Right lobe of liver (tissue), 6 donors: ENCODE measurements at places on chromosomes 16 and 17.
A peak's percentile ranks its signal among the peaks of the same experiment; 100 is the strongest.

DNA sequence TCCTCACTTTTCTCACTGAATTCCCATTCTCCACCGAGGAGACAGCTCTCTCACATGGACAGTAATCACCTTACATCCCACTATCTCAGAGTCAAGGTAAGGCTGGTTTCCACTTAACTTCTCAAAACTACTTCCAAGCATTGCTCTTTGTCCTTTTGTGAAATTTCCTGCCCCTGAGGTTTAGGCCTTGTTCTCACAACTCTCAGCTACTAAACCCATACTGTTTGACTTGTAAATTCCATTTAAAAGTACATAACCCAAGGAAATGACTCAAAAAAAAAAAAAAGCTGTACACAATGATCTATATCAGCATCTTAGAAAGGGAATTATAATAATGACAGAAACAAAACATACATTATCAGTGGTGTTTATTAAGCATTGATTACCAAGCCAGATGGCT lies 8.8 kb downstream of the CDC27 start:
- no peak overlapping the region for H3K4me3 ChIP-seq
- H3K27ac ChIP-seq = no peak overlapping the region
- H3K36me3 ChIP-seq = peaks cover 24% of the 10 kb centered on the region
- H3K27me3 ChIP-seq = no peaks in the 10 kb centered on the region

DNA sequence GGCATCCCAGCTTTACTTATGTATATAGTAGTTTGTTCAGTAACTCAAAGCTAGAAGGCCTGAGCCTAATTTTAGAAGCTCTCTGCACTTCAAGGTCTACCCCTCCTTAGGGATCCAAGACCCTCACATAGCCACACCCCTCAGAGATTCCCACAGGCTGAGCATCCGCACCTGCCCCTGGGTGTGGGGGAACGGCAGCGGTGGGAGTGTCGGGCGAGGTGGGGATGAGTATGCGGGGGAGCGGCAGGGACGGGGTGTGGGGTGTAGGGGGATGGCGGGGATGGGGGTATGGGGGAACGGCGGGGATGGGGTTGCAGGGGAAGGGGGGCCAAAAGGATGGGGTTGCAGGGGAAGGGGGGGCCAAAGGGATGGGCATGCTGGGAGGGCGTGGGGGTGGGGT lies 24.9 kb upstream of the BEAN1 start:
- H3K36me3 ChIP-seq = no peaks in the 10 kb centered on the region
- no peak overlapping the region for H3K27ac ChIP-seq
- H3K27me3 ChIP-seq = no peaks in the 10 kb centered on the region
- DNase-seq = no peak

- no peaks in the 10 kb centered on the region for H3K4me1 ChIP-seq
- no peak for DNase-seq
- no peaks in the 10 kb centered on the region for H3K36me3 ChIP-seq
- H3K27me3 ChIP-seq = no peaks in the 10 kb centered on the region
Observed at GRCh38 chr17:45029758-45030423, 21.5 kb downstream of the DCAKD start.

DNA sequence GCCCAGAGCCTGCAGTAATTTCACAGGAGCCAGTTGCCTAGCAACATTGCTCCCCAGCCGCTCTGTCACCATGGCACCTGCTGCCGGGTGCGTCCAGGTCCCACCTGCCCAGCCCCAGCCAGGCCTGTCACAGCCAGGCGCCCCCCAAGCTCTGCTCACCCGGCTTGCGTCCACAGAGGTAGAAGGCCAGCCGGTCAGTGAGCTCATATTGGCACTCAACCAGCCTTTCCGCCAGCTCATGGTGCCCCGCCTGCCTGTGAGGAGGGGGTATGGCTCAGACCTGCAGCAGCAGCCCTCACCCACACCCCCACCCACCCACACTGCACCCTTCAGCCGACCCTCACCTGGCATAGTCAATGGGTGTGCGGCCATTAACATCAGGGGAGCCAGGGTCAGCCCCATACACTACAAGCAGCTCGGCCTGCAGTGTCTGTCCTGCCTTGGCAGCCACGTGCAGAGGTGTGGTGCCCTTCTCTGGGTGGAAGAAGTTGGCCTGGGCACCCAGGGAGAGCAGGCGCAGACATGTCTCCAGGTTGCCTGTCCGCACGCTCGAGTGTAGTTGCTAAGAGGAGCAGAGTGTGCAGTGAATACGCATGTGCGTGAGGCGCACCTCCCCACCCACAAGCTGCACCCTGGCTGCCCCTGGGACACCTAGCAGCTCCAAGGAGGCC lies 7.7 kb downstream of the GIT1 start:
- no peak overlapping the region for H3K27ac ChIP-seq
- no peaks in the 10 kb centered on the region for H3K36me3 ChIP-seq
- no peaks in the 10 kb centered on the region for H3K27me3 ChIP-seq

GRCh38 chr17:76696763-76697701 lies 13.7 kb downstream of the MXRA7 start:
- no peak for DNase-seq
- no peaks in the 10 kb centered on the region for H3K4me1 ChIP-seq
- H3K4me3 ChIP-seq = no peak overlapping the region
- H3K27me3 ChIP-seq = no peaks in the 10 kb centered on the region
- no peak overlapping the region for H3K27ac ChIP-seq

- H3K27me3 ChIP-seq = no peaks in the 10 kb centered on the region
- no peak for DNase-seq
Observed at GRCh38 chr17:40953881-40954280, 12.9 kb downstream of the KRT39 start.

DNA sequence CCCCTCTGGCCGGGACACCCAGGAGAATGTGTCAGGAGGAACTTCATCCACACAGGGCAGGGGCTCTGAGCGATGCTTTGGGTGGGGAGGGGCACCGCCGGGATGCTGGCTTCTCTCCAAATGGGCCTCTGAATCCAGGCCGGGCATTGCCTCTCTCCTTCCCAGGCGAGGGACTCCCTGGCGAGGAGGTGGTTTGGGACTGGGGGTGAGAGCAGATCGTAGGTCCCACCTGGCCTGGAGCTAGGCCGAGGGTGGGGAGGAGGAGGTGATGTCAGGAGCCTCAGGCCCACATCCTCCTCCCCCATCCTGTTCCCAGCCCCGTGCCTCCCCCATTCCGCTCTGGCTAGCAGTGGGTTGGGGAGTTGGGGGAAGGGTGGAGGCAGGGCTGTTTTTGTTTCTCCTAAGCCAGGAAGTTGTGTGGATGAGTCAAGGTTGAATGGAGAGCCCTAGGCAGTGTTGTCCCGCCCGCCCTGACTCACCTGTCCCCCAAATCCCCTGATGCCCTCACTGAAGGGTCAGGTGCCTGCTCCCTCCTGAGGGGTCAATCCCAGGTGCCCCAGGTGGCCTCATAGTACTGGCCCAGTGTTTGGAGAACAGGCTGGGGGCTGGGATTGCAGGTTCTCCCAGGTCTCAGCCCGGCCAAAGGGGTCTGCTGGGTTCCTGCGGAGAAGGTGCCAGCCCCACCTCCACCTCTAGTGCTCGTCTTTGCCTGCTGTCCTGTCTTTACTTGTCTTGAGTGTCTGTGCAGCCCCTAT lies 2.8 kb downstream of the GRB7 start:
- H3K27ac ChIP-seq = peak overlapping the region; percentile 94
- H3K36me3 ChIP-seq = peaks cover 26% of the 10 kb centered on the region
- H3K4me1 ChIP-seq = peaks cover 10% of the 10 kb centered on the region
- peak overlapping the region; percentile 82 for H3K4me3 ChIP-seq
- no peak for DNase-seq
- no peaks in the 10 kb centered on the region for H3K27me3 ChIP-seq

DNA sequence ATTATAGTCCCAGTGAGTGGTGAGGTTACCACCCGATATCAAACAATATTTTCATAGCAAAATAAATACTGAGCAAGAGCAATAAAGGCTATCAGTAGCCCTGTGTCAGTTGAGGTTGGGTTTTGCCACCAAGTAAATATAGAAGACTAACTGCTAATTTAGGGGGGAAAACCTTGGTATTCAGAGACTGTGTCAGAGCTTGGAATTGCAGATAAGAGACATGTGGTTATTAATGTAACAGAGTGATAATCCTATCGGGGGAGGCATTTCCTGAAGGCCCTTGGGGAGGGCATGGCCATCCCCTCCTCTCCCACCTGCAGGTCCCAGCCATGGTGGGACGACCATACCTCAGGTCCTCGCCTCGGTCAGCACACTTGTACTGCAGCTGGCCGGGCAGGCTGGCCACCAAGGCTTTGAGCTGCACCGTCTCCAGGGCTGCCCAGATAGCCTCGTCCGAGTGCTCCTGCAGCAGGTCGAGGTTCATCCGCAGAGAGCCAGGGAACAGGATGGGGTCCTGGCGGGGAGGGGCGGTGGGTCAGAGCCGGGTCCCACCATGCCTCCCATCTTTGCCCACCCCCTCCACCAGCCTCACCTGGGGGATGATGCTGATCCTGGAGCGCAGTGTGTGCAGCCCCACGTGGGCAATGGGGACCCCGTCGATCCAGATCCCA lies 68.9 kb downstream of the ABCC6 start:
- no peak overlapping the region for H3K27ac ChIP-seq
- no peaks in the 10 kb centered on the region for H3K36me3 ChIP-seq
- no peaks in the 10 kb centered on the region for H3K27me3 ChIP-seq
- H3K4me1 ChIP-seq = peaks cover 19% of the 10 kb centered on the region
- DNase-seq = no peak

GRCh38 chr16:77689971-77690370 lies 32.3 kb upstream of the NUDT7 start:
- no peak overlapping the region for H3K27ac ChIP-seq
- no peak overlapping the region for H3K4me3 ChIP-seq
- no peaks in the 10 kb centered on the region for H3K36me3 ChIP-seq
- H3K4me1 ChIP-seq = no peaks in the 10 kb centered on the region
- H3K27me3 ChIP-seq = no peaks in the 10 kb centered on the region
- no peak for DNase-seq

- H3K4me3 ChIP-seq = no peak overlapping the region
- peaks cover 99% of the 10 kb centered on the region for H3K36me3 ChIP-seq
- no peaks in the 10 kb centered on the region for H3K27me3 ChIP-seq
- H3K4me1 ChIP-seq = no peaks in the 10 kb centered on the region
- no peak for DNase-seq
- H3K27ac ChIP-seq = no peak overlapping the region
Observed at GRCh38 chr17:82085931-82086764, 11.9 kb downstream of the FASN start.

DNA sequence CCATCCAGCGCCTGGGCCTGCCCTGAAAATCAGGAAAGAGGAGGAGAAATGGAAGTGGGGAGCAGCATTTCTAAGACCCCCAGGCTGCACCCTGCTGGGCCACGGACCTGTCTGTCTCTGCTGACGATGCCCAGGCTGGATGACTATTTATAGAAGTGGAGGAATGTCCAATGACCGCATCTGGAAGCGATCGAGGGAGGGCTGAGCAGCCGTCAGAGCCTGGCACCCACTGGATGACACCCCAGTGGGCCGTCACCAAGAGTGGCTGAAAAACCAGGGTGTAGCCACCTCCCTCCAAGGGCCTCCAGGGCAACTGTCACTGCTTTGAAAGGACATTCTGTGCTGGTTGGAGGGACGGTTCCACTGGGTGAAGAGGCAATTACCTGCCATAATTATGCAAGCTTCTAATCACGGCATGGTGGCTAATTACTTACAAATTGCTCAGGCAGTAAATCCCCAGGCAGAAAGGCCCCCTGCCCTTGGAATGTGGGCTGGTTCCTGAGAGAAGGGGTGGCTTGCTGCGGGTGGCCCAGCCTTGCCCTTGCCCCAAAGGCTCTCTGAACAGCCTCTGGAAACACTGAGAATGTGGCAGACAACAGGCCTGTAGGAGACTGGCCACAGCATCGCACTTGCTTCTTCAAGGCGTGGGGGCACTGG lies 332.1 kb downstream of the C16orf95 start:
- H3K27me3 ChIP-seq = no peaks in the 10 kb centered on the region
- no peak for DNase-seq
- no peaks in the 10 kb centered on the region for H3K4me1 ChIP-seq
- H3K4me3 ChIP-seq = no peak overlapping the region
- H3K27ac ChIP-seq = no peak overlapping the region

DNA sequence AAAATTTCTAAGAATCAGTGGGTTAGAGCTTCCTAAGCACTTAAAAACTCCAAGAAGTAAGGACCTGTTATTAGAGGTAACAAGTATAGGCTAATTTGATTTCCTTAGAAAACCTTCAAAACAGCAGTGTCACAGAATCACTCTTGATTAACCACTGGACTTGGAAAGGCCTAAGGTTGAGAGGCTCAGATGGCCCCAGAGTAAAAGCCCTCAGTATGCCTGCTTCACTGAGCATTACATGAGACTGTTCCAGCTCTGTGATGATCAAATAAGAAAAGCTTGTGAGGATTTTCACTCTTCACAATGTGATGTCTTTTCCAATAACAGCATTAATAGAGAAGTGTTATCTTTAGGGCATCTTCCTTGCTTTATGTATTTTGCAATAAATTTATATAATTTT lies 509.2 kb upstream of the HSBP1 start:
- no peaks in the 10 kb centered on the region for H3K4me1 ChIP-seq
- H3K27ac ChIP-seq = no peak overlapping the region
- no peaks in the 10 kb centered on the region for H3K27me3 ChIP-seq
- H3K36me3 ChIP-seq = no peaks in the 10 kb centered on the region
- H3K4me3 ChIP-seq = no peak overlapping the region
- no peak for DNase-seq

DNA sequence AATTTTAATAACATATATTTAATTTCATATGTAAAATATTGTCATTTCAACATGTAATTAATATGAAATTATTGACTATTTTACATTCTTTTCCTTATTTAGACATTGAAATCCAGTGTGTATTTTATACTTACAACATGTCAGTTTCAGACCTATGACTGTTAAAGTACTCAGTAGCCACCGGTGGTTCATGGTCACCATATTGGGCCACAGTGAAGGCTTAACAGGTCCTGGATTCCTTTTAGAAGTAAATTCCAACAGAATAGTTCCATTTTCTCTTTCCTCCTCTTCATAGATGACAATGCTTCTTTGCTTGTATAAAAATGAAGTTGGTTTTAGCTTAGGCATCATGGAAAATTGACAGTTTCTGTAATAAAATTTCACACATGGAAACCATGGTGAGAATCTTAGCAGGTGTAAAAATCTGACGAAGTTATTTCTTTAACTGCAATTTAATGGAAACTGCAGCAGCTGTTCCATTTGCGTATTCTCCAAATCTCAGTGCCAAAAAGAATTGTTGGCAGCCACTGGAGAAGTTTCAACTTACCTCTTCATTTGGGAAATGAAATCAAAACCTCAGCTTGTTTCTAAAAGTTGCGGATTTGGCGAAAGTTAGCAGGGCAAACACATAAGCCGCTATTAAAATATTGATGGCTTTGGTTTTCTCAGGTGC lies 231.1 kb downstream of the CDH13 start:
- H3K36me3 ChIP-seq = no peaks in the 10 kb centered on the region
- DNase-seq = no peak
- no peak overlapping the region for H3K4me3 ChIP-seq
- no peaks in the 10 kb centered on the region for H3K27me3 ChIP-seq
- no peaks in the 10 kb centered on the region for H3K4me1 ChIP-seq

DNA sequence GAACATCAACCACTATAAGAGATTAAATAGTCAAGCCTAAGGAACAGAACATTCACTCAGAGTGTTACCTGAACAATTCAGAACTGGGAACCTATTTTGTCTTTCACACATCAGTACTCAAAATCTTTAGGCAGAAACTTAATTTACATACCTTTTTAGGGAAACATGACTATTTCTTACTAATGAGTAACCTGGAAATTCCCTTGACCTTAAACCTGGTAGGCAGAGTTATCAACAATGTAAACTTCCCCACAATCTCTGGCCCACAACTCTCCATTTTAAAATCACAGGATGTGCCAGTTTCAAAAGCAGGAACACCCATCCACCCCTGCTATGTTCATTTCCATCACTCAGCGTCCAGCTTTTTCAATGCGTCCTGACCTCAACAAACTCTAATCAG lies 132.9 kb upstream of the ANKFN1 start:
- H3K4me1 ChIP-seq = no peaks in the 10 kb centered on the region
- no peaks in the 10 kb centered on the region for H3K36me3 ChIP-seq
- DNase-seq = no peak
- H3K27ac ChIP-seq = no peak overlapping the region

GRCh38 chr16:64292953-64293352 lies 828.9 kb downstream of the CDH11 start:
- no peak overlapping the region for H3K4me3 ChIP-seq
- H3K36me3 ChIP-seq = no peaks in the 10 kb centered on the region
- H3K27ac ChIP-seq = no peak overlapping the region
- H3K27me3 ChIP-seq = no peaks in the 10 kb centered on the region
